ENCODE measurements at places on chromosomes 12 and 14. TPM values are rescaled to one million over a fixed set of nuclear protein-coding genes. Genes with fewer than 3 reads are reported as not detected.

DNA sequence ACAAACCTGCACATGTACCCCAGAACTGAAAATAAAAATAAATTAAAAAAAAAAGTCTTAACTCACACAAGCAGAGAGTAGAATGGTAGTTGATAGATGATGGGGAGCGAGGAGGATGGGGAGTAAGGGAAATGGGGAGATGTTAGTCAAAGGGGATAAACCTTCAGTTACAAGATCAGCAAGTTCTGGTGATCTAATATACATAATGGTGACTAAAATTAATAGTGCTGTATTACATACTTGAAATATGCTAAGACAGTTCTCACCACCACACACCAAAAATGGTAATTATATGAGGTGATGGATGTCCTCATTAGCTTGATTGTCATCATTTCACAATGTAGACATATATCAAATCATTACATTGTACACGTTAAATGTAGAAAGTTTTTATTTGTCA, 3.2 kb upstream of the C12orf42 start:
- H3K36me3 ChIP-seq: no peaks in the 10 kb centered on the region
- H3K4me3 ChIP-seq: no peak overlapping the region
- no peak overlapping the region for H3K27ac ChIP-seq

Gene CD27
- total RNA-seq: not detected

DNA sequence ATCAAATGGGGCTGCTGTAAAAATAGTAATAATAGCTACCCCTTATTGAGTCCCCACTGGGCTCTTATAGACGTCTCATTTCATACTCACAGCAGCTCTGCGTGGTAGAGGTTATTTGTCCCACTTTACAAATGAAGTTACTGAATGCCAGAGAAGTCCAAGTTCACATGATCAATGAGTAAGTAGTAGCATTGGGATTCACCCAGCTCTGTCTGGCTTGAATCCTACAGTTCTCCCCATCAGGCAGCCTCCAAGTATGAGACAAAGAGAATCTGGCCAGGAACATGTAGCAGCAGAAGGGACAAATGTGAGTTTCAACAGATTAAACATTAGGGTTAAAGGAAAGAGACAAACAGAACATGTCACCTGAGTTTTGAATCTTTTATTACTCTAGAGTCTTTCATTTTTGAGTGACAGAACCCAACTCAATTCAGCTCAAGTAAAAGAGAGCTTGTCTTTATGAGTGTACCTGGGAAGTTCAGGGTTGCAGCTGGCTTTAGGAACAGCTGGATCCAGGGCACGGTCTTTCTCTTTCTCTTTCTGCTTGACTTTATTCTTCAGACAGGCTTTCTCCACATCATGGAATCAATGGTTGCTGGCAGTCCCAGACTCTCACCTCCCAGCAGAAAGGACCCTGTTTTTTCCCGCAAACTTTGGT, 64.1 kb upstream of the JDP2 start:
- H3K36me3 ChIP-seq: no peaks in the 10 kb centered on the region
- H3K27ac ChIP-seq: no peak overlapping the region
- no peak overlapping the region for H3K4me3 ChIP-seq
- H3K4me1 ChIP-seq: no peaks in the 10 kb centered on the region

DNA sequence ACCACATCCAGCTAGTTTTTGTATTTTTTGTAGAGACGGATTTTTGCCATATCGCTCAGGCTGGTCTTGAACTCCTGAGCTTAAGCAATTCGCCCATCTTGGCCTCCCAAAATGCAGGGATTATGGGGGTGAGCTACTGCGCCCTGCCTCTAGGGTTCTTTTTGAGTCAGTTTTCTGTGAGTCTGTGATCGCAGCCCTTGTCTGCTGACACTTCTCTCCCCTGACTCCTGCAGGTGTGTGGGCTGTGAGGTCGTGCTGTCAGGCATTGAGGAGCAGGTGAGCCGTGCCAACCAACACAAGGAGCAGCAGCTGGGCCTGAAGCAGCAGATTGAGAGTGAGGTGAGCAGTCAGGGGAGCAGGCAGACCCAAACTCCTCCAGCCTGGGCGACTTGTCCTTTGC, 6.3 kb downstream of the COPS7A start:
- peaks cover 5% of the 10 kb centered on the region for H3K4me1 ChIP-seq
- H3K27me3 ChIP-seq: no peaks in the 10 kb centered on the region
- peaks cover 27% of the 10 kb centered on the region for H3K36me3 ChIP-seq
- no peak overlapping the region for H3K27ac ChIP-seq
- H3K4me3 ChIP-seq: no peak overlapping the region

DNA sequence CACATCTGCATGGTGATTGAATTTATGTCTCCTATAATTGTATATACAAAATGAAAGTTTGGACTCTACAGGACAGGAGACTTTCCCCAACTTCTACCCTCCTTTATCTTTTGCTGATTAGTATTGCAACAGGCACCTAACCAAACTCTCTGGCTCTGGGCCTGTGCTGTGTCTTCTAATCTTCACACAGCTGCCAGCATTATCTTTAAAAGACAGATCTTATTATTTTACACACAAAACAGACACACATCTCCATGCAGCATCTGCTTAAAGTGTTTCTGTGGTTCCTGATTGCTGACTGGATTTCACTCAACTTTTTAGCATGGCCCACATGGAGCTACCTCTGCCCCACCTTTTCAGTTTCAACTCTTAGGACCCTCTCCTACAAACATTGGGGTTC, 154.9 kb upstream of the PELI2 start:
- H3K4me3 ChIP-seq: no peak overlapping the region
- H3K27me3 ChIP-seq: no peaks in the 10 kb centered on the region
- peaks cover 19% of the 10 kb centered on the region for H3K4me1 ChIP-seq
- H3K36me3 ChIP-seq: no peaks in the 10 kb centered on the region
- DNase-seq: no peak

Gene SLC10A1
- not detected for total RNA-seq

Gene SOAT2
- 0.13 TPM for total RNA-seq

DNA sequence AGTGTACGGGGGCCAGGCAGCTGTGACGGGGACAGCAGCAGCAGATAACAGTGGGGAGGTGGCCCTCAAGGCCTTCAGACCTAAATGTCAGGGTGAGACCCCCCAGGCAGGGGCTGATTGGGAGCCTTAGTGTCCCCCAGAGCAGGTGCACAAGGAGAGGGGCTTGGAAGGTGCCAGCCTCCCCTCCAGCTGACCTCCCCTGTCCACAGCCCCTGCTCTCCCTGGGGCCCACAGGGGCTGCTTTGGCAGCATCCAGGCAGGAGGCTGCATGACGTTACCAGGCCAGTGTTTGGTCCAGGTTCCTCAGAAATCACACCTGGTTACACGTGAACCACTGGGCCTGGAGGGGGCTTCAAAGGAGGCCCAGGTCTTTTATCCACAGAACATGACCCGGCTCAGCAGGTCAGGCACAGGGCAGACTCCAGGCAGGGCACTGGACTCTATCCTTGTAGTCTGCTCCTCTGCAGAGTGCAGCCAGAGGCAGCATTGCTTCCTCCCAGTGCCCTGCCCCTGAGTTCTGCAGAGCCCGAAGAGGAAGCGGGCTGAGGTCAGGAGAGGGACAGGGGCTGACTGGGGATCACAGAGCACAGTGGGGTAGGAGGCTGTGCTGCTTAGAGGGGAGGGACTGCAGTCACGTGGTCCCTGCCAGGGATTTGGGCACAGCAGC, 2.6 kb upstream of the TRMT61A start:
- DNase-seq: no peak
- peaks cover 35% of the 10 kb centered on the region for H3K27me3 ChIP-seq
- no peak overlapping the region for H3K4me3 ChIP-seq
- H3K4me1 ChIP-seq: peaks cover 45% of the 10 kb centered on the region
- no peaks in the 10 kb centered on the region for H3K36me3 ChIP-seq

DNA sequence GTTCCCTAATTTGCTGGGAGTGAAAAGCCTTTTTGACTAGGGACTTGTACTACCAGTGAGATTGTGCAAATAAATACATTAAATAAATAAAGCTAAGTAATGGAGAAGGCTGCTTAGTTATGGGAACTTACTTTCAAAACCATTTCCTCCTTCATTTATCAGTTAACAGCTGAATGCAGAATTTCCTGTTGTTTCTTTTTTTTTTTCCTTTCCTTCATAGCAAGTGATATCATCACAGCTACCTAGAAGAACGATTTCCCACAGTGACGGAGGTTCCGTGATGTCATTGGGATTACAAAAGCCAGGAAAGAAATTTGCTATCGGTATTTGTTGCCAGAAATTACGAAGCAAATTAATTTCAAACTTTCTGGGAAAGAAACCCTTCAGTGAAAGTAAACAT, 42.1 kb upstream of the SOCS2 start:
- no peak for DNase-seq
- H3K4me3 ChIP-seq: no peak overlapping the region
- H3K4me1 ChIP-seq: peaks cover 11% of the 10 kb centered on the region

Gene TMTC1
- total RNA-seq: 0.91 TPM

DNA sequence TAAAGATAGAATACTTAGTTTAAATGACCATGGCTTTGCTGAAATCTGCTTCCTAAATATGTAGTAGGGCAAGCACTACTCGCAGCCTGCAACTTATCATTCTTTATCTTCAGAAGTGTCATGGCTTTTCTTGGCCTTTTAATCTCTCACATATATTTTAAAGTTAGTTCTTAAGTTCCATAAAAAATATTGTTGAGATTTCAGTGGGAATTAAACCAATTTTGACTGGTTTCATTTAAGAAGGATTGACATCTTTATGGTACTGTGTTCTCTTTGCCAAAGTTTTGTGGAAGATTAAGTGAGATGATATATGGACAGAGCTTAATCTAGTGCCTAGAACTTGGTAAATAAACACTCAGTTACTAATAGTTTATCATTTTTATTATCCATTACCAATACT, 56.7 kb downstream of the KIAA0586 start:
- no peak for DNase-seq
- H3K27ac ChIP-seq: no peak overlapping the region
- no peaks in the 10 kb centered on the region for H3K4me1 ChIP-seq
- H3K36me3 ChIP-seq: peaks cover 15% of the 10 kb centered on the region

Gene SPX
- total RNA-seq: not detected

- no peak overlapping the region for H3K4me3 ChIP-seq
- no peak overlapping the region for H3K27ac ChIP-seq
- no peak for DNase-seq
- peaks cover 20% of the 10 kb centered on the region for H3K27me3 ChIP-seq
- H3K4me1 ChIP-seq: peaks cover 12% of the 10 kb centered on the region
- H3K36me3 ChIP-seq: no peaks in the 10 kb centered on the region
These were observed 116.5 kb downstream of the PAH start for GRCh38 chr12:102800565-102800964.

- H3K36me3 ChIP-seq: no peaks in the 10 kb centered on the region
- DNase-seq: no peak
- H3K27ac ChIP-seq: peak overlapping the region; percentile 68
- H3K4me3 ChIP-seq: no peak overlapping the region
- no peaks in the 10 kb centered on the region for H3K27me3 ChIP-seq
These were observed 26.3 kb downstream of the PDE6H start for GRCh38 chr12:14999021-14999694.

DNA sequence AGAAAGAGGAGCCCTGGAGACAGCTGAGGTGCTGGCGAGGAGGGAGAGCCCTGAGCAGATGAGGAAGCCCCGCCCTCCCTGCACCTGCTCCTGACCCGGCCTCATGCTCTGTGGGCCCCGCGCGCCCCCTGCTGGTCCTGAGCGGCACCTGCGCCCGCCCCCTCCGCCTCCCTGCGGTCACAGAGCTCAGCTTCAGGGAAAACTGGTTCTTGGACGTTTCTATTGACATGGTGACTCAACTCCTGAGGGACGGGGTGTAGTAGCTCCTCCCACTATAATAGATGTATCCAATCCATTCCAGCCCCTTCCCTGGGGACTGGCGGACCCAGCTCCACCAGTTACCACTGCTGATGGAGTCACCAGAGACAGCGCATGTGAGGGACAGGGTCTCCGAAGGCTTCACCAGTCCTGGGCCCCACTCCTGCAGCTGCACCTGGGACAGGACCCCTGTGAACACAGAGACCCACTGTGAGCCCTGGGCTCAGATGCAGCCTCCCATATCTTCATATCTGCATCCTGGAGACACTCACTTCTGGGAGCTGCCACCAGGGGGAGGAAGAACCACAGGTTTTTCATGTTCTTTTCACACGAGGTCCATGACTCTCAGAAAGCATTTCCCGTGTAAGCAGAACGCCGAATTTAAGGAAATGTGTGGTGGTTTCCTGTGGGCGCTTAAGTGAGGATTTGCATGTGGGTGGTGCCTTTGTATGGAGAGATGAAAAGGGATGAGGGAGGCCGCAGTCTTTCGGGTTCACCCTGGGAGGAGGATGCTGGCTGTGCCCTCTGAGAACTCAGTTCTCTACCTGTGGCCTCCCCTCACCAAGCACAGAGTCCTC, 1346.4 kb downstream of the TMEM121 start:
- no peak overlapping the region for H3K4me3 ChIP-seq
- no peaks in the 10 kb centered on the region for H3K36me3 ChIP-seq
- H3K4me1 ChIP-seq: no peaks in the 10 kb centered on the region
- DNase-seq: no peak
- no peak overlapping the region for H3K27ac ChIP-seq

- H3K36me3 ChIP-seq: peaks cover 37% of the 10 kb centered on the region
- peaks cover 23% of the 10 kb centered on the region for H3K4me1 ChIP-seq
- H3K27ac ChIP-seq: peak overlapping the region; percentile 72
- H3K4me3 ChIP-seq: no peak overlapping the region
- no peaks in the 10 kb centered on the region for H3K27me3 ChIP-seq
These were observed 9.2 kb downstream of the FOXN3 start for GRCh38 chr14:89407856-89408255.

DNA sequence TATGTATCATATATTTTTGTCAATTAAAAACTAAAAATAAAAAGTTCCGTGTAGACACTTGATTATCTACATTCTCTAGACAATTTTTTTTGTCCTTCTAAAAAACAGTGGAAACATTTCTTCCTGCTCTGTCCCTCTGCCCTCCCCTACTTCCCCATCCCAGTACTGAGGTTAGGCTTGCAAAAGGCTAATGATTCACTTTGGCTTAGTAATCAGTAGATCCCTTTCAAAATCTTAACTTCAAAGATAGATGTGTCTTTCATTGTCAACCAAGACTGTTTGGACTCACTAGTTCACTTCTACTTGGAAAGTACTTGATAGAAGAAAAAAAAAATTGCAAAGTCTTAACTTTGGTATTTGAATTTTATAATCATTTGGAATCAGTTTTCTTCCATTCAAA, 3.8 kb downstream of the SETD3 start:
- no peak for DNase-seq
- no peak overlapping the region for H3K27ac ChIP-seq
- peaks cover 27% of the 10 kb centered on the region for H3K4me1 ChIP-seq

DNA sequence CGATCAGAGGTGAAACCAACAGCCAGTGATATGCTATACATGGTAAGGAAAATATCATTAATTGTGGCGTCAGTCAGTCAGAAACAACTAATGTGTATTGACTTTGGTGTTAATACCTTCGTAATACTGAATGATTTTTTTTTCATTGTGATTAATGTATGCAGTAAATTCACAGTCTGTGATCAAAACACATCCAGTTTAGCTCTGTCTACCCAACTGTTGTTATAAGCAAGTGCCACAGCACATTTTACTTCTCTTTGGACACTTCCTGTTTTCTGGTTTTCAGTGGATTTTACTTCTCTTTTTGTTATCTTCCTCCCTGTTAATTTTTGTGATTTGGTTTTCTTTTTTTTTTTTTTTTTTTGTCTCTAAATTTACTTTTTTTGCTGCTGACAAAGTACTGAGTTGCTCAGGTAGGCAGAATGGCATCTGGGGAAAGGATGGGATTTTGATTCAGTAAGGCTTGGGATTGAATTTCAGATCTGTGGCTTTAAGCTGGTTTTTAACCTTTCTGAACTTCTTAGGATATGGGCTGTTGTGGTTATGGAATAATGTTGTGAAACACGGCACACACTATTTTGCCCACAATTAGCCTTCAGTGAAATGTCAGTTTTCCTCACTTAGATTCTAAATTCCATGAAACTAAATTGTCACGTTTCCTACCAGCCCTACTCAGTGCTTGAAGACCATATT, 604 bp downstream of the GLIPR1 start:
- H3K27ac ChIP-seq: peak overlapping the region; percentile 97
- peaks cover 32% of the 10 kb centered on the region for H3K4me1 ChIP-seq
- H3K27me3 ChIP-seq: no peaks in the 10 kb centered on the region
- no peaks in the 10 kb centered on the region for H3K36me3 ChIP-seq
- peak overlapping the region; percentile 70 for H3K4me3 ChIP-seq
- DNase-seq: no peak

Data from mesothelial cell of epicardium (in vitro differentiated cells).